ENCODE measurements at places on chromosomes 1 and 21.

DNA sequence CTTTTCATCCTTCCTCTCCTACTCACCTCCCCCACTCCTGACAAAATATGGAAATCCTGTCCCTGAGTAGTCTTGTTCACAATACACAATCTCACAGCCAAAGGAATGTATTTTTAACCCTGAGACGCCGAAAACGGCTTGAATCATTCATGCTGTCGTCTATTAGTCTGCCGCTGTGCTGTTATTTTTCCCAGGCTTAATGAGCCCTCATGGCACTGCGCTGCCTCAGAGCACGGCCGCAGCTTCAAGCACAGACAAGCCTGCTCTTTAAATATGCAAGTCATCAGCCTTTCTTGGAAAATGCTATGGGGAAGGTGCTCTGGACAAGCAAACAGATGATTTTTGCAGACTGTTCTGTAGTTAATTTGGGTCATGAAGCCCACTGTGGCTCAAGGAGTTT is 302.7 kb downstream of the DISC1 start:
- no peak for DNase-seq

GRCh38 chr1:228902781-228903433 is 167.6 kb downstream of the RHOU start:
- no peak for DNase-seq

DNA sequence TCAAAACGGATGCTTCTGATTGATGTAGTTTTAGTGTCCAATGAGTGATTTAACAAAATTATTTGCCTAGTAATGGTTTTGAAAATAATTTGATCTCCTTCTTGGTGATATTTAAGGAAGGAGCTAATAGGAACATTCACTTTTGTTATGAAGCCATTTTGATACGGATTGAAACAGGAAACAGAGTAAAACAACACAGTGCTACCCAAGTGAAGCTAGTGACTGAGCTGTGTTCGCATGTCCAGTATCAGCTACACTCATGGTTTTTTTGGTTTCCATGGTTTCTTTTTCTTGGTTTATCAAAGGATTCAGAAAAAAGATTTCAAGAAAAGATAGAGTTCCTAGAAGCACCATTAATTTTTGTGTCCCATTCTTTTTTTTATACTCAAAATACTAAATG is 40.1 kb upstream of the PLEKHO1 start:
- DNase-seq, result no peak

DNA sequence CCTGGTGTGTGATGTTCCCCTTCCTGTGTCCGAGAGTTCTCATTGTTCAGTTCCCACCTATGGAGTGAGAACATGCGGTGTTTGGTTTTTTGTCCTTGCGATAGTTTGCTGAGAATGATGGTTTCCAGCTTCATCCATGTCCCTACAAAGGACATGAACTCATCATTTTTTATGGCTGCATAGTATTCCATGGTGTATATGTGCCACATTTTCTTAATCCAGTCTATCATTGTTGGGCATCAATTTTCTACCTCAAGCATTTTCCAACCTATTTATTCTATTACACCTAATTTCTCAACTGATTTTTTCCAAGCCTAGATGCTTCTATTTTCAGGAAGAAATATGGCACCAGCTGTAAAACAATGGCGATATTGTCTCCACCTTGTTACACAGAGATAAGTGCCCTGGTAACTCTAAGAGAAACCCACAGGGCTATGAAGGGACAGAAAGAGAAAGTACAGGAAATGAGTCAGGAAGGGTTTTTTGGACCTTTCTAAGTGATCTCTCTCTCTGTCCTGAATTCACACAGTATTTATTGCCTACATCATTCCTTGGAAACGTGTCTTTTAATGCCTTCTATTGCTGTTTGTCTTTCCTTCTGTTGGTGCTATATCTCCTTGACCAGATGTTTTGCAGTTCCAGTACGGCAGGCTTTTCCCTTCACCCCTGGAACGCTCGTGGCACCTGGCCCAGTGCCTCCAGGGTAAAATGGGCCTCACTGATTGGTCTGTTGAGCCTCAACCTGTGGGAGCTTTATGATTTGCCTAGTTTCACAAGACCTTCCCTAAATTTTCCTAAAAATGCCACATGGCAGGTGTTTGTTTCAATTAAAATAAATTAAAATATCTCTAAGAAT is 14.6 kb upstream of the JAK1 start:
- no peak for DNase-seq

DNA sequence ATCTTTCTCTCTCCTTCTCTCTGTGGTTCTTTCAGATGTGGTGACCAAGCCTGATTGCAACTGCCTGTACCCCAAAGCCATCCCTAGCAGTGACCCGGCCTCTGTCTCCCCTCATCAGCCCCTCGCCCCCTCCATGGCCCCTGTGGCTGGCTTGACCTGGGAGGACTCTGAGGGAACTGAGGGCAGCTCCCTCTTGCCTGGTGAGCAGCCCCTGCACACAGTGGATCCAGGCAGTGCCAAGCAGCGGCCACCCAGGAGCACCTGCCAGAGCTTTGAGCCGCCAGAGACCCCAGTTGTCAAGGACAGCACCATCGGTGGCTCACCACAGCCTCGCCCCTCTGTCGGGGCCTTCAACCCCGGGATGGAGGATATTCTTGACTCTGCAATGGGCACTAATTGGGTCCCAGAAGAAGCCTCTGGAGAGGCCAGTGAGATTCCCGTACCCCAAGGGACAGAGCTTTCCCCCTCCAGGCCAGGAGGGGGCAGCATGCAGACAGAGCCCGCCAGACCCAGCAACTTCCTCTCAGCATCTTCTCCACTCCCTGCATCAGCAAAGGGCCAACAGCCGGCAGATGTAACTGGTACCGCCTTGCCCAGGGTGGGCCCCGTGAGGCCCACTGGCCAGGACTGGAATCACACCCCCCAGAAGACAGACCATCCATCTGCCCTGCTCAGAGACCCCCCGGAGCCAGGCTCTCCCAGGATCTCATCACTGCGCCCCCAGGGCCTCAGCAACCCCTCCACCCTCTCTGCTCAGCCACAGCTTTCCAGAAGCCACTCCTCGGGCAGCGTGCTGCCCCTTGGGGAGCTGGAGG is 12.7 kb downstream of the CSF1 start:
- no peak for DNase-seq

DNA sequence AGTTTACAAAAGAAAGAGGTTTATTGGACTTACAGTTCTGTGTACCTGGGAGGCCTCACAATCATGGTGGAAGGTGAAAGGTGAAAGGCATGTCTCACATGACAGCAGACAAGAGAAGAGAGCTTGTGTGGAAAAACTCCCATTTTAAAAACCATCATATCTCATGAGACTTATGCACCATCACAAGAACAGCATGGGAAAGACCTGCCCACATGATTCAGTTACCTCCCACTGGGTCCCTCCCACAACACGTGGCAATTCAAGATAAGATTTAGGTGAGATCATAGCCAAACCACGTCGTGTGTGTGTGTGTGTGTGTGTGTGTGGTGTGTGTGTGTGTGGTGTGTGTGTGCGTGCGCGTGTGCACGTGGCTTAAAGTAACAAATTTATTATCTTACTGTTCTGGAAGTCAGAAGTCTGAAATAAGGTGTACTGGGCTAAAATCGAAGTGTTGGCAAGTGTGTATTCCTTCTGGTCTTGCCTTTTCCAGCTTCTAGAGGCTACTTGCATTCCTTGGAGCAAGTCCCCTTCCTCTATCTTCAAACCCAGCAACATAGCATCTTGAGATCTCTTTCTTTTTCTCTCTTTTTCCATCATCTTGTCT is 48.1 kb upstream of the MPC2 start:
- DNase-seq, result no peak

- DNase-seq, result no peak
These were observed 4.9 kb downstream of the MTHFR start for GRCh38 chr1:11800756-11801433.

DNA sequence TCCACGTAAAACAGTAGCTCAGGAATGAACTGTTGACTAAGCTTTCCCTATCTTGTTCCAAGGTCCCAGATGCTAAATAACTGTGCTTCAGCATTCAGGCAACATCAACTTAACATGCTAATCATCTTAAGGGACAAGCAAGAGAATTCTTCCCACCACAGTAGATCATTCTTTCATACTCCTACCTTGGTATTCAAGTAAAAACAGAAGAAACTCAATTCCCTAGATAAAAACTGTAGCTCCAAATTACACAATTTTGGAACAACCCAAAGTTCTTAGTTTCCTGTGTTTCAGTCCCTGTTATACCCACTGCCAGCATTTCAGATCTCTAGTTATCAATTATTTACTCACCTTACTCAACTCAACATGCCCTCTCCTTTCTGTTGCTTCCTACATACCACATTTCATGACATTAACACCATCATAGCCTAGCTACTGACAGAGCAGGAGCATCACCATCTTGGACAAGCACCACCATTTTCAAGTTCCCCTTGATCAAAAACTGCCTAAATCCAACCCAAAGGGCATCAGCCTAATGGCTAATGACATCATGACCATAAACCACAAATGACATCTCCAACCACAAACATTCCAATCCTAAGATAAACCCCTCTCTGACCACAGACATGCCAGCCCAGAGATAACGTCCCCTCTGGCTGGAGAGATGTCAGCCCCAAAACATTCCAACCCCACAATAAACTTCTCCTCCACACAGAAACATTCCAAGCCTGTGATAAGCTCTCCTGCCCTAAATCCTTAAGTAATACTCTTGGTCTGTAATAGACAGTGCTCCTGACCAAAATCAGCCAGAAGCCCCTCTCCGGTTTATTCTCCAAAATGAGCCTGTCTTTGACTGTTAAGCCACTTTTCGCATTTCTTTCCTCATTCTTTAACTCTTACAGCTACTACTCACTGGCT is 191.2 kb downstream of the RERE start:
- DNase-seq, result no peak

- no peak for DNase-seq
These were observed 19.1 kb downstream of the DIP2A start for GRCh38 chr21:46477765-46478164.

DNA sequence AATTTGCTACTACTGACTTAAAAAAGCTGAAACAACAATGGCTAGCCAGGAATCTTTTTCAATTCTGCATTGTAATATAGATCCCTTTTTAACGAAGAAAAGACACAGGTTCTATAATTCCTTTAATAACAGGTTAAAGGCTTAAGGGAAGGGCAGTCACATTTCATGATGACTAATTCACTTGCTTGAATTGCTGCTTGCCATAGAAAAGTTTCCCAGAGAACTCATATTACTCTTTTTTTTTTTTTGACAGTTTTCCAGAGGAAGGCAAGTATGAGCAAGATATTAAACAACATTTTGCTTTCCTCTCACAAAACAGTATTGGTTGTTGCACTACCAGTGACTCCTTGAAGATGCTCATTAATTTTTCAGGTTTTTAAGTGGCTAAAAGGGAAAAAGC is 60.9 kb downstream of the IL23R start:
- no peak for DNase-seq

DNA sequence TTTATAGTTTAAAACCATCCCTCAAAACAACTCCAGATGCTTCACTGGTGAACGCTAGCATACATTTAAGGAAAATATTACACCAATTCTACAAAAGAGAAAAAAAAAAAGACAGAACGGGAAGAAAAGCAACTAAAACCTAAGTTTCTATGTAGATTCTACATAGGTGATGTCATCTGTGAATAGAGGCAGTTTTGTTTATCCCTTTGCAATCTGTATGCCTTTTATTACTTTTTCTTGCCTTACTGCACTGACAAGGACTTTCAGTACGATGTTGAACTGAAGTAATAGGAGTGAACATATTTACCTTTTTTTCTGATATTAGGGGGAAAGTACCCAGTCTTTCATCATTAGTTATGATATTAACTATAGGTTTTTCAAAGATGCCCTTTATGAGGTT is 101.7 kb upstream of the HAO2 start:
- DNase-seq, result no peak

DNA sequence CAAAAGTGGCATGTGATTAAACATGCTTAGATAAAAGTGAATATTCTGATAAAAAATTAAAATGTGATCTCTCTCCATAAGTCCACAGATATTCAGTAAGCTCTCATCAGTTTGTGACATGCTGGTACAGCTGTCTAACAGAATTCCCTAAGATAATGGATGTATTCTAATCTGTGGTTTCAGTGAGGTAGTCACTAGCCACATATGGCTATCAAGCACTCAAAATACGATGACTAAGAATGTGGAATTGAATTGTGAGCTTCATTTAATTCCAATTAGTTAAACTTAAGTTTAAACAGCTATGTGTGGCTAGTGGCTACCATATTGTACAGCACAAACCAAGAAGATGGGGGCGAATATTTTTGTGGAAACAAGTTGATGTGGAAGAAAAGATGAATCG is 4.1 kb upstream of the REG4 start:
- DNase-seq, result no peak

DNA sequence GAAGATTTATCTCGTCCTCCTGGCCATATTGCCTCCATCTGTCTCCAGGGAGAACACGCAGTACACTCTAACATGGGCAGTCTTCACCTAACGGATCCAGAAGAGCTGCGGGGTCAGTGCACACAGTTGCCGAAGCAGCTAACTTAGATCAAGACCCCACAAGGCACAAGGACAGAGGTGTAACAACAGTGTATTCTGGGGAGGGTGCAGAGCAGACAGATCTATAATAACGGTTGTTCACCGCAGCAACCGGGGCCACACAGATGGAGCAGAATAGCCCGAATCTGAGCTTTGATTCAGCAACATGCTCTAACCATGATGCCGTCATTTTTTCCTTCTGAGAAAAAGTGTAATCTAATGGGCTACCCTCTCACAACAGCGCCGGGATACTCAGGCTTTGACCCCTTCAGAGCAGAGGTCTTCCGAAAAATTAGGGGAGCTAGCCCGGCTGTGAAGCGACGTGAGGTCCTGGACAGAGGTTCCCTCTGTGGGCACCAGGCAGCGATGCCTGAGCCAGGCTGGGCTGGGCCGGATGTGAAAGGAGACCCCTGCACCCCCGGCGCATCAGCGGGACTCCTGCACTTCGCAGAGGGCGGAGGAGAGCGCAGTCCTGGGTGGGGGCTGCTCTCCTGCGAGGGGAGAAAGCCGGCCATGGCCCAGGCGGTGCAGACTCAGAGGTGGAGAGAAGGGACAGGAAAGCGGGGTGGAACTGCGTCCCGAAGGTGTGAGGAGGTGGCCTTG is 57.5 kb downstream of the BCL9 start:
- DNase-seq, result no peak

- no peak for DNase-seq
These were observed 358.4 kb downstream of the NTNG1 start for GRCh38 chr1:107499139-107499744.

- no peak for DNase-seq
These were observed 10.4 kb downstream of the CLEC20A start for GRCh38 chr1:178486100-178487069.

GRCh38 chr1:116850436-116850835 is 59.3 kb upstream of the PTGFRN start:
- DNase-seq, result no peak

- no peak for DNase-seq
These were observed 11.3 kb downstream of the SLC30A2 start for GRCh38 chr1:26034504-26035202.
